ENCODE measurements at places on chromosomes 16 and 17.

- no peak for DNase-seq
These were observed 77.8 kb downstream of the MRC2 start for GRCh38 chr17:62705156-62705777.

- DNase-seq, result no peak
These were observed at the start of gene CYTH1 for GRCh38 chr17:78781893-78782304. CYTH1 (minus strand) TSS chr17:78782273; CDS start chr17:78782223, 50 bp downstream.

- no peak for DNase-seq
These were observed 646 bp downstream of the KIF22 start for GRCh38 chr16:29790949-29791844.

GRCh38 chr16:71380831-71381230, 22.3 kb downstream of the CALB2 start:
- no peak for DNase-seq

DNA sequence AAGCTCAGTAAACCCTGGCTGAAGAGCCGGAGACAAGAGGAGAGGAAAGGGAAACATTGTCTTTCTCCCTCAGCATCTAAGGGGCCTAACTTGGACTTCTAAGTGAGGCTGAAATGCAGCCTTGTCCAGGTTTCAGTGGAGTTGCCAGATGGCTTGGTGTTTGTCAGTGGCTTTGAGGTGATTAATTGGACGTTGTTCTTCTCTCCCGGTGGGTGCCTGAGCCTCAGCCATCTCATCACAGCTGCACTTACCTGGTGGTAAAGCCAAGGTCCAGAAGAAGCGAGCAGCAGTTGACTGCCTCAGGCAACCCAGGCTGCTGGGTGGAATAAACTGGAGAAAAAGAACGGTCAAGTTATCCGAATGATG, 202.2 kb upstream of the NLRP1 start:
- DNase-seq, result no peak

GRCh38 chr17:7852262-7852670, 2.6 kb upstream of the TMEM88 start:
- DNase-seq, result no peak

- DNase-seq, result no peak
These were observed 20.5 kb downstream of the MPHOSPH6 start for GRCh38 chr16:82149536-82149935.
